DND-41 (cell line): ENCODE measurements at places on chromosomes 4 and X.

GRCh38 chrX:150074175-150074574 is 135.9 kb upstream of the EOLA2 start:
- no peak for DNase-seq

DNA sequence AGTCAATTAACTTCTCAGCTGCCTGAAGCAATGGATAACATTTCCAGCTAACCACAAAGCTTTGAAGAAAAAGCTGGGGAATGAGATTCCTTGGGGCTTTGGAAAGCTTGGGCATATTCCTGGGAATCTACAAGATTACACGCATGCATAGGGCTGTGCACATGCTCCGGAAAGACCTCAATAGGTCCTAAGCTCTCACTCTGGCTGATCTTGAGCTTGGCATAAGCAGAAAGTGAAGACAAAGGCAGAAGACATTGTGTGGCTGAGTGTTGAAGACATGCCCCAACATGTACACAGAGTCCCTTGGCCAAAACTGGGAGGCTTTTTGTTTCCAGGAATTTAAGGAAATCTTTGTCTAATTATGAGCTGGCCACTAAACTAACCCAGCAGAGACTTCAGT is 31.2 kb downstream of the ATG4A start:
- no peak for DNase-seq

- no peak for DNase-seq
Observed at GRCh38 chr4:142485452-142485851, 360.6 kb downstream of the INPP4B start.

- no peak for DNase-seq
Observed at GRCh38 chrX:152946681-152947080, 47.2 kb downstream of the PNMA5 start.

DNA sequence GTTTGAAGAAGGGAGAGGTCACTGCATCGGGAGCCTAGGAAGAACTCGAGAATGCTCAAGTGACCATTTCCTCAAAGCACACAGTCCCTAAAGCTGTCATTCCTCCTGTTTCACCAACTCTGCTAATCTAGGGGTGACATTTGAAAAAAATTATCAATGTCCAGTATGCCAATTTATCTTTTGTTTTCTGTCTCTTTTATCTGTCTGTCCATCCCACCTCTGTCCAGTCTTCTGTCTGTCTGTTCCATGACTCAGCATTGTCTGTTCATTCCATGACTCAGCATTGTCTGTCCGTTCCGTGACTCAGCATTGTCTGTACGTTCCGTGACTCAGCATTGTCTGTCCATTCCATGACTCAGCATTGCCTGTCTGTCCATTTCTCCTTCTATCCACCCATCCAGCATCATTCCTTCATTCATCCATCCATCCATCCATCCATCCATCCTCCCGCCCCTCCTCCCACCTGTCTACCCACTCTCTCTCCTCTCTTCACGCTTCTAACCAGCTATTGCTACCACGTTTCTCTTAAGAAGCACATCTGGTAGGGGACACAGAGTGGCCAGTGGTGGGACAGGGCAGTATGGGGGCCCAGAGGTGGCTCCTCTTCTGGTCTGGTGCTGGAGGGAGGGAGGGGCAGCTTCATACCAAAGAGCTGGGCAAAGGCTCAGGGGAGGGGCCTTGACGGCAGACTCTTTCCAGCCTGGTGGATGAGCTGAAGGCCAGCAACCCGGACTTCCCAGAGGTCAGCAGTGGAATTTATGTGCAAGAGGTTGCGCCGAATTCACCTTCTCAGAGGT is 34.1 kb downstream of the HTRA3 start:
- no peak for DNase-seq
